ENCODE measurements at places on chromosomes 4 and X.
A peak's percentile ranks its signal among the peaks of the same experiment; 100 is the strongest.

DNA sequence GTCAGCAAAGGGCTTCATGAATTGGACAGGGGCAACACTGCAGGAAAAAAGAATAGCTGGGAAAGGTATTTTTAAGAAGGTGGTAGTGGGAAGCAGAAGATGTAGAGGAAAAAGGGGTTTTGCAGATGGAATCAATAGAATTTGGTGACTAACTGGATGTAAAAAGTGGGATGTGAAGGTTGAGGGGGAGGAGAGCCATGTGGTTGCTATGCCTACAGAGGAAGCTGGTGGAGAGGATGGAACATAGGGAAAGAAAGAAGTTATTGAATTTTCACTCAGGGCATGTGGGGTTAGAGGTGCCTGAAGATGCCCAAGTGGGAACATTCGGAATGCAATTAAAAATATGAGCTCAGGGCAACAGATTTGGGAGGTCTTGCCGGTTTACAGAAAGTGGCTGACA, 33.0 kb downstream of the REELD1 start:
- DNase-seq = no peak

- no peak for DNase-seq
Observed at GRCh38 chr4:24796620-24797019, 1.2 kb downstream of the SOD3 start.

DNA sequence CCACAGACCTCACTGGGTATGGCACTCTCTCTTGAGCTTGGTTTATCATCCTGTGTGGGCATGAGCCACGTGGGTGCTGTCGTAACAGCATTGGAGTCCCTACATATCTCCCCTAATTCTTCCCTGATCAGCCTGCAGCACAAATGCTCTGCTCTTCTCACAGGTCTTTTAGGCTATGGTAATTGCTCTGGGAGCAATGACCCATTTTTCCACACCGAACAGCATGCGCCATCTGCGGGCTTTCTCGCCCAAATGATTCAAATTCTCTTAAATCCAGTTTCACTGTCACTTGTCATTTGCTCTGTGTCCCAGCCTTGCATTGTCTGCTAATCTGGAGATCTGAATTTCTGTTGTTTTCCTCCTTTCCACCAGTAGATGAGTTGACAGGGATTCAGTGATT, 48.9 kb upstream of the GATB start:
- DNase-seq = no peak

- no peak for DNase-seq
Observed at GRCh38 chr4:23235628-23236390, 543.1 kb downstream of the GBA3 start.

GRCh38 chr4:5374592-5374991, 323.3 kb downstream of the STK32B start:
- DNase-seq = no peak

DNA sequence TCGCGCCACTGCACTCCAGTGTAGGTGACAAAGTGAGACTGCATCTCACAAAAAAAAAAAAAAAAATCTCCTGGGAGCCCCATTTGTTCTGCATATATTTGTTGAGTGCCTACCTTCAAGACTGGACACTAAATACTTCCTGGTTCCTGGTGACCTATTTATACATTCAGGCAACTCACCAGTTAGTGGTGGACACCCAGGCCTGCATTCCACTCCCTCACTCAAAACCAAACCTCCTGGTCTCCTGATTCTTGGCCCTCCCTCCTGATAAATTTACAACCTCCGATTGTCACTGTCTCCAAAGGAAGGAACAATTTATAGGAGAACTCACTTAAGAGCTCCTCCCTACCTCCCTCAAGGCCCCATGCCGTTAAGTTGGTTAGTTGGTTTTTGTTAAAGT, 3.1 kb downstream of the SYAP1 start:
- DNase-seq = no peak

DNA sequence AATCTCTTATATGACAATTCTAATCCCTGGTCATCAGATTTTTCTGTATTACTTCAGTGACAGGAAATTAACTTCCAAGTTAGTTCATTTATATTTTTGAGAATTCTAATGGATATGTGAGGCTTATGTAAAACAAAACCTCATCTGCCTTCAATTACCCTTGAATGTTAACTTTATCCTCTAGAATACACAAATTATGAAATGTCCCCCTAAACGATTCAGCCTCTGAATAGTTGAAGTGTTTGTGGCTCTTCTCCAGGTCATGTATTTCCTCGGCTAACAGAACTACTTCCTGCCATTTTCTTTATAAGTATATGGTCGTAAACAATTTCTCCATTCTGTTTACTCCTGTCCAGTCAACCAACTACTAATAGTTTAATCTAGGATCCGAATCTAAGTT, 401.3 kb downstream of the PCDH10 start:
- no peak for DNase-seq

GRCh38 chr4:114495471-114495928, 103.1 kb upstream of the UGT8 start:
- no peak for DNase-seq

DNA sequence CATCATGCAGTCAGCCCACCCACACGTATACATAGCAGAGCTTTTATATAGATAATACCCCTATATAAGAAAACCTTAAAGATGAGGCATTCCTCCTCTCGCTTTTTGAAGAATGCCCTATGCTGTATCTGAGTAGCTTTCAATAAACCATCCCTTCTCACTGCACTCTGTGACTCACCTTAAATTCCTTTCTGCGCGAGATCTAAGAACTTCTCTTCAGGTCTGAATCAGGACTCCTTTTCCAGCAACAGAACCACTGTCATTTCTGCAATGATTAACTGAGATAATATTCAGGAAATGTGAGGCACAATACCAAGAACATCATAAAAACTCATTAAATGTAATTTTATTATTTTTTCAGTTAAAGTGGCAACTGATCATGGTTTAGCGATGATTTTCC, 76.4 kb upstream of the DCLK2 start:
- no peak for DNase-seq

- no peak for DNase-seq
Observed at GRCh38 chrX:119635799-119636198, 29.6 kb upstream of the NKRF start.

DNA sequence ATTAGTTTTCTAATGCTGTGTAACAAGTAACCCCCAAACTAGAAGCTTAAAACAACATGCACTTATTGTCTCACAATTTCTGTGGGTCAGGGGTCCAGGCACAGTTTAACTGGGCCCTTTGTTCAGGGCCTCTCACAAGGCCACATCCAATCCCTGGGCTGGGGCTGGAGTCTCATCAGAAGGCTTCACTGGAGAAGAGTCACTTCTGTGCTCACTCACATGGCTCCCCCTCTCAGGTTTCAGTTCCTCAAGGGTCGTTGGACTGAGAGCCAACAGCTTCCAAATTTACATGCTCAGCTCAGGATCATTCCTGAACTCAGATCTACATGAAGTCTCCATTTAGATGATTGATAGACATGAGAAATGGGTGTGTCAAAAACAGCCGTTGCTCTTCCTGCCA, 77.1 kb downstream of the EVC start:
- no peak for DNase-seq

DNA sequence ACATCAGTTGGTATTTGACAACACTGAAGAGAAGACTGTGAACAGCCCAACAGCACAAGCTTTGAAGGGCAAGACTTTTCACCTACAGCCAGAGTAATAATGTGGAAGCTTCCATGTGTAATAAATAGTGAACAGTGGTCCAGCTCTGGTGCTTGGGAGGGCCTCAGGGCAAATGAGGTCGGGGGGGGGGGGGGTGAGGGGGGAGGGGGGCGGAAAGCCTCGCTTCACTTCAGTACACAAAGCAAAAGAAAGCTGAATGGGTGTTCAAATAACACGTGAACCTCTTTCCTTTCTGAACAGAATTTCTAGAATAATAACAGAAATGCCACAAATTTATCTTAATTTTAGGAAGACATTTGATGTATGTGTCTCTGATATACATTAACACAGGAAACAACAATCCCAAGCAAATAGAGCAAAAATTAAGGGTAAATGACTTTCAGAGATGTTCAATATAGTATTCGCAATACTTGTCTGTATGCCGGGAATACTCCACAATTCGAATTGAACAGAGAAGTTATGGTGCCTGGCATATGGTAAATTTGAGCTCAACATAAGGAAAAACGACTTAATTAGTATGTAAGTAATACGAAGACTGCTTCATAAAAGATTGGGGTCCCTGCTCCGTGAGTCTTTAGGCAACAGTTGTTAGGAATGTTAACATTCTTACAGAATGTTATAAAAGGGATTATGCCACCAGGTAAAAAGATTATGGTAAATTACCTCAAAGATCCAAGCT, 92.6 kb downstream of the FRYL start:
- DNase-seq = no peak

DNA sequence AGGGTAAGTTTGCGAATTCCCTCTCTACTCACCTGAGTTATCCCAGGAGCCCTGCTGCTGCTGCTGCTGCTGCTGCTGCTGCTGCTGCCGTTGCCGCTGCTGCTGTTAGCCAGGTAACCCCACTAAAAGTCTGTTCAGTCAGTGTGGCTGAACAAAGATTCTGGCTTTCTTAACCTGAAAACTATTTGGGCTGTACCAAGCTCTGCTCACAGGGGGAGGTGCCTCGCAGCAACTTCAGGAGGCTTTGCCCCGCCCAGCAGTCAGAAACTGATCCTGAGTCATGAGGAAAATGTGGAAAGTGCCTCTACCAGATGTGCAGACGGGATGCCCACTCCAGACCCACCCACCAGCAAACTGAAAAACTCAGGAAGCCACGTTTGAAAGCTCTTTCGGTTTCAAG, at the start of gene CAPN6:
CAPN6 (minus strand) TSS at position 145 of the 400 bp plus-strand sequence. CDS start 6,547 bp downstream, outside the sequence.
- no peak for DNase-seq

- peak; percentile 81 for DNase-seq
Observed at GRCh38 chrX:107718156-107718621, 57.4 kb downstream of the TSC22D3 start.

DNA sequence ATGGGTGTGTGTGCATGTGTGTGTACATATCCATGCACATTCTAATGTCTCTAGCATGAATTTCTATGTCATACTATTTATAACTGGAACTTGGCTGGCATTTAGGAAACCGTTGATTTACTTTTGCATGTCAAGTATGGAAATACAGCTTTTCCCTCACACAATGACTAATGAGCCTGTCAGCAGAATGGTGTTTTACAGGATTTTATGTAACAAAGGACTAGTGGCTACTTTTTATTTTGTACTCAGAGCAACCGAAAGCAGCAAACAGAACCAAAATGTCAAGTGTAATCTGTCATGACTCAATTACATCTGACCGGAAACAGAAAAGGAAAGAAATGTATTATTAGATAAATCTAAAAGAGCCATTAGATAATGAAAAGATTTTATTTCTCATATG, 1911.5 kb upstream of the AGA start:
- DNase-seq = no peak

DNA sequence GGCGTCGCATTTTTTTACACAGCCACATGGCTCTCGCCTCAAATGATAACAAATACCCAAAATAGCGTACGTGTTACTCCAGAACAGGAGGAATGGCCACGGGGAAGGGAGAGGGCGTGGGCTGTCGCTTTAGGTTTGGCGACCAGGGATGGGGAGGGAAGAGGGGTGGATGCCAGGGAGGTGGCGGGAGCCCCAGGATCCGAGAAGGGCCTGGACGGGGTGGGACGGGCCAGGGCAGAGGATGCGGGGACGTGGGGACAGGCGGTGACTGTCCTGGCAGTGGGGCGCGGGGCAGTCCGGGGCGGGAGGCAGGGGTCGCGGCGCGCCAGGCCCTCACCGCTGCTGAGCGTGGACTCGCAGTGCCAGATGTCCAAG, 631 bp downstream of the TMEM47 start:
- DNase-seq = no peak

- peak; percentile 1 for DNase-seq
Observed at GRCh38 chrX:70262952-70263567, 3.1 kb upstream of the P2RY4 start.

GRCh38 chrX:63661676-63662075, 123.3 kb downstream of the ARHGEF9 start:
- DNase-seq = no peak

GRCh38 chrX:148134578-148134977, 153.4 kb downstream of the FMR1NB start:
- no peak for DNase-seq

GRCh38 chr4:113300471-113300928, 251.0 kb downstream of the ANK2 start:
- no peak for DNase-seq

DNA sequence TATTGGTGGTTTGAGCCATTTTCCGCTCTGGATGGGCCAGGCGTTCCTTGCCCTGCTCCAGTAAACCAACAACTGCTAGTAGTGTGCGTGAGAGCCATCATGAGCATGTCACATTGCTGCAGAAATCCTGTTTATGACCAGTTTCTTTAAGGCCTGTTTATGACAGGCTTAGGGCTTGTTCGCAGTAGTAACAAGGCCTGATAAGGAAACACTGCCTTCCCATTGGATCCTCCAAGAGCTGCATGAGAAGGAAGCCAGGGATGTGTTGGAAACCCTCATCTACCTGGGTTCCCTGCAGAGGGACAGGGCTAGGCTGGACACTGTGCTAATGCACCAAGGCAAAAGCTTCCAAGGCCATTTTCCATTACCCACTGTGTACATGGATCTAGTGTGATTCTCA, 153.9 kb downstream of the ZNF518B start:
- DNase-seq = no peak

- DNase-seq = no peak
Observed at GRCh38 chr4:135239964-135240363, 1038.4 kb upstream of the PABPC4L start.

DNA sequence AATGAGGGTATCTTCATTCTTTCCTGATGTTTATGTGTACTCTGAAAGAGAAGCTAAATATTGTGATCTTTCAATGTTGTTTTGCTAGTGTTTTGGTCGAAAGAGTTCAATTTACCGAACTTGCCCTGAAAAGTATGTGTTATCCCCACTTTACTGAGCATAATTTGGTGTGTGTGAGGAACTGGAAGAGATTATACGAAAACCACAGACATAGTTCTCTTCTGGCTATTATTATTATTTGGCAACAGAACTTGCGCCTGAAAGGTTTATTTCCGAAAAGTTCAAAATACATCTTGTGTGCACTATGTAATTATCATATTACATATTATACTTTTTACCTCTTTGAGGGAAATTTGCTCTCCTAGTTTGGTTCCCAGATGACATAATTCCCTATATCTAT, 232.5 kb upstream of the INTU start:
- DNase-seq = no peak

Measured in suppressor macrophage treated with lipopolysaccharide for 1 hour (primary cell).